ENCODE measurements at places on chromosomes 2 and 18.

DNA sequence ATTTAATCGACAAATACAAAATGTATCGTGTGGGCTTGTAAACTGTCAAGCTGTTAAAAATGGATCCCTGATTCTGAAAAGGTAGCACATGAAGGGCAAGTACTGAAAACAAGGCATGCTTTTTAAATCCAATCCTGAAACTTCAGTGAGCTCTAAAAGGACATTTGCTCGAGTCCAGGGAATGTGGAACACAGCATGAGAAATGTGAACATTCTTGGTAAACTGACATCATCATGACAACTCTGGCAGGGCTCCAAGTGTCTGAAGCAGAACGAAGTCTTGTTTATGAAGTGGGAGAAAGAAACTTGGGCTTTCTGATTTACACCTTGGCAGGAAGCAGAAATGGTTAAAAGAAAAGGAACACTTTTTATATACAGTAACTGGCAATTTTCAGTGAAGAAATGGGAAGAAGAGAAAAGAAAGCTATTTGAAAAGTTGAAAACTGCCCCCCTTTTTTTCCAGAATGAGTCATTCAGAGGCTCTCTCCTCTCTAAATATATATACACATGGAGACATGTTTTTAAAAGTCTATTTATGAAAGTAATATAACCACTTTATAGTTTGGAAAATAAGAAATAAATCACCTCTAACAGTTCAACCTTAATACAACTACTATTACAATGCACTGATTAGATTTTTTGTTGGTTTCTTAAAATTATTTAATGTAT, 120.8 kb downstream of the GAREM1 start:
- no peak for DNase-seq

GRCh38 chr2:217909156-217909820, 93.5 kb downstream of the TNS1 start:
- DNase-seq, result no peak

DNA sequence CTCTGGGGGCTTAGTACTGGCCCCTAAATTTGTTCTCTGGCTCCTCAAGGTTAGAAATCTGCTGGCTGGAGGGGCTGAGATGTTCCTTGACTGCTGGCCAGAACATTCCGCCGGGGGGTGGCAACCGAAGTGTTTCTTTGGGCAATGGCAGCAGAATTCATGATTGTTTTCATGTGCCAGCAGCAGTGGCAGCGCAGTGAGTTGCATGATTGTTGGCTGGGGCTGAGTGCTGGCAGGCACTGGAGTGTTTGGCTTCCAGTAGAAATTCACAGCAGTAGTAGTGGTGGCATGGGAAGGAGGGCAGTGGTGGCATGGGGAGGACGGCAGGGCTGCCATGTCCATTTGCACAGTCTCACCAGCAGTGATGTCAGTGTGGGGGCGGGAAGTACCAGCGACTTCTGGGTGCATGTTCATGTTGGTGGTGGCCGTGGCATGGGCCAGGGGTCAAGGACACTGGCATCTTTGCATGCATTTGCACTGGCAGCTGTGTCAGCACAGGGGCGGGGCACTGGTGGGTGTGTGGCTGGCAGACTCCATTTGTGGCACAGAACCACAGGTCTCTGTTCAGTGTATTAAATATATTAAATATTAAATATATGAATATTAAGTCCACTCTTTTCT, 130.6 kb upstream of the CDH7 start:
- no peak for DNase-seq

DNA sequence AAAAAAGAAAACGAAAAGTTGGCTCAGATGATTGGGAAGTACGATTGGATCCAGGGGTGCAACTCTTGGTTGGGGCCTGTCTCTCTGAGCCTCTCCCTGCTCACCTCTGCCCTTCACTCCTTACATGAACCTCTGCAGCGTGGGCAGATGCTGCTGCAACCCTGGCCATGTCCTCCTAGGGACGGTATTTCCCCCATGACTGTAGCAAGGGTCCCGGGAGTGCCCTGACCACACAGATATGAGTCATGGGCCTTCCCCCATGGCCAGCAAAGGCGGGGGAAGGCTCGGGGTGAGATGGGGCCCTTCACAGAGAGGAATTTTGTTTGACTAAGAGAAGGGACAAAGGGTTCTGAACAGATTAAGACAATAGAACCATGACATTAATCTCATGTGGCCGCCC, 129.0 kb downstream of the NCK2 start:
- DNase-seq, result no peak

DNA sequence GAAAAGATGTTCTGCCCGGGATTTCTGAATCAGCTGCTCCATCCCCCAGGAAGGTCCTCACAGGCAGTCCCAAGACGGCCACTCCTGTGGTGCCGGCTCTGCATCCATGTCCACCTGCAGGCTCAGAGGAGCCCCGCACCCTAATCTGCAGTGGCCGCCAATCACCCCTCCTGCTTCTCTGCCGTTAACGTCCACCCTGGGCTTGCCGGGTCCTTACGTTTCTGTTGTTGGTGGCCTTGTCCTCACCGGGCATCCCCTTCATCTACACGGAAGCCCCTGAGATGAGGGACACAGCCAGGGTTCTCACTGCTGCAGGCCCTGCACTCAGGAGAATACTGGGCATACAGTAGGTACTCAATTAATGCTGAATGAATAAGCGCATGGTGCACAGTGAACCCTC, 131.5 kb upstream of the SNTG2 start:
- no peak for DNase-seq

GRCh38 chr2:65331336-65332025, 100.9 kb downstream of the SPRED2 start:
- DNase-seq, result no peak

GRCh38 chr18:22467760-22468553, 50.2 kb upstream of the CTAGE1 start:
- no peak for DNase-seq

DNA sequence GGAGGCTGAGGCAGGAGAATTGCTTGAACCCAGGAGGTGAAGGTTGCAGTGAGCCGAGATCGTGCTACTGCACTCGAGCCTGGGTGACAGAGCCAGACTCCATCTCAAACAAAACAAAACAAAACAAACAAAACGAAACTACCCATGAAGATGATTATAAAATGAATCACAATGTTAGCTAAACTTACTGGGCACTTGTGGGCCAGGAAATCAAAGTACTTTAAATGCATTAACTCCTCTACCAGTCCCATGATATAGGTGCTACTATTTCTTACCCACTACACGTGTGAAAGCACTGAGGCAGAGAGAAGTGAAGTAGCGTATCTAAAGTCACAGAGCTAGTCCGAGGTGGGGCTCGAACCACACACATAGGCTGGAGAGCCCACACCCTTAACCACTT, 53.6 kb downstream of the POLE4 start:
- no peak for DNase-seq

DNA sequence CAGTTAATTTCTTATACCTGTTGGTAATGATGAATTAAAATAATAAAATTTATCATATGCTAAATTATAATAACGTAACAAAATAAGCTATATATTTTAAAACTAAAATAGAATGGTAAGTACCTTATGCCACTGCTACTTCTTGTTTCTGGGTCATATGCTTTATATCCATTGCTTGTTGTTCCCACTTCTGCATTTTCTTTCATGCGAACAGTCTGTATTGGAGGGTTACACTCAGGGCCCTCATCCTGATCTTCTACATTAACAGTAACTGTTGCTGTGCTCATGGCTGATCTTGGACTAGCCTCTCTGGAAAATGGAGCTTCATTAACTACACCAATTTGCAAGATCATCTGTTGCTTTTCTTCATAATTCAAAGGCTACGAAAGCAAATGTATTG, 22.2 kb downstream of the DSC2 start:
- DNase-seq, result no peak

DNA sequence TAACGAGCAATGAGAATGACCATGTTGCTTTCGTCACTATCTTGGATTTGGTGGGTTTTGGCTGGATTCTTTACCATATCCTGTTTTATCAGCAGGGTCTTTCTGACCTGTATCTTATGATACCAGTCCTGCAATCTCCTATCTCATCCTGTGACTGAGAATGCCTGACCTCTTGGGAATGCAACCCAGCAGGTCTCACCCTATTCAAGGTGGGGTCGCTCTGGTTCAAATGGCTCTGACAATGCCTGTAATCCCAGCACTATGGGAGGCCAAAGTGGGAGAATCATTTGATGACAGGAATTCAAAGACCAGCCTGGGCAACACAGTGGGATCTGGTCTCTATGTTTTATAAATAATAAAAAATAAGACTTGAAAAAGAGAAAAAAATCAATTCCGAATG, 173.5 kb downstream of the ACTR3 start:
- DNase-seq, result no peak

DNA sequence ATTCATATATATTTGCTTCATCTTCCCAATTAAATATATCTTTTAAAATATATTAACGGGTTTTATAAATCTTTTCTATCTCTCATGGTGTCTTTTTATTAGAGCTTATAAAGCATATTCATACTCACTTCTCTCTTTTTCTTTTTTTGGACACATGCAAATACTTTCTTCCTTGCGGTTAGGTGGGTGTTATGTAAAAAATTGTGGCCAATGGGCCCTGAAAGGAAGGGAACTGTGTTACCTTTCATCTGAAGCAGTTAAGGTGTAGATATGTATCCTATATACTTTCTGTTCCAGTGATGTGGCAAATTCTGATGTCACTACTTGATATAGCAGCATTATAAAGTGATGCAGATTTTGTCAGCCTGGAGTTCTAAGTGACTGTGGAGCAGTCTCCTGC, 714.5 kb downstream of the PLCL1 start:
- no peak for DNase-seq

GRCh38 chr2:57876313-57876712, 170.3 kb upstream of the VRK2 start:
- no peak for DNase-seq

GRCh38 chr2:121297217-121297830, 12.3 kb upstream of the TFCP2L1 start:
- DNase-seq, result no peak

- no peak for DNase-seq
Observed at GRCh38 chr2:26269571-26270158, 24.9 kb downstream of the HADHB start.

- DNase-seq, result no peak
Observed at GRCh38 chr2:178819147-178819875, 12.1 kb upstream of the TTN start.
